ENCODE measurements at places on chromosomes 1 and 21. TPM values are rescaled to one million over a fixed set of nuclear protein-coding genes. Genes with fewer than 3 reads are reported as not detected.

- no peaks in the 10 kb centered on the region for H3K36me3 ChIP-seq
- H3K27me3 ChIP-seq = no peaks in the 10 kb centered on the region
- H3K4me3 ChIP-seq = no peak overlapping the region
- no peaks in the 10 kb centered on the region for H3K4me1 ChIP-seq
- no peak for DNase-seq
Measured at GRCh38 chr1:61570191-61570590, 154.8 kb downstream of the TM2D1 start.

DNA sequence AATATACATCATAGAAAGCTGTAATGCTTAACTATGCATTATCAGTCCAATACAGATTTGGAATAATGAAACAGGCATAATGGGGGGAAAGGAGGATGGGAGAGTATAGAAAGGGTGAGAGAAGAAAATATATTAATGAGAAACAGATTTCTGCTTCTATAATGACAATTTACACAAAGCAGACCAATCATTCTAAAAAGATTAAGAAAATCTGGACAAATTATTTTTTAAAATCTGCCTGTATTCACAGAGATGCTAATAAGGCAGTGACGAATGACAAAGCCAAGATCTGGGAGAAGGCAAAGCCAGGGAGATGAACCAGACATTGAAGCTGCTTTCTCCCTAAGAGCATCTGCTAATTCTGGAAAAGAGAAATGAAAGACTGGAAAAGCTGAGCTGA lies 50.0 kb downstream of the SPATA6 start:
- H3K4me1 ChIP-seq = no peaks in the 10 kb centered on the region
- no peak for DNase-seq
- H3K27me3 ChIP-seq = no peaks in the 10 kb centered on the region
- no peak overlapping the region for H3K27ac ChIP-seq
- no peak overlapping the region for H3K4me3 ChIP-seq
- no peaks in the 10 kb centered on the region for H3K36me3 ChIP-seq

- H3K27ac ChIP-seq = no peak overlapping the region
- H3K27me3 ChIP-seq = no peaks in the 10 kb centered on the region
- H3K4me3 ChIP-seq = no peak overlapping the region
Measured at GRCh38 chr1:49187056-49187455, 410.4 kb upstream of the BEND5 start.

DNA sequence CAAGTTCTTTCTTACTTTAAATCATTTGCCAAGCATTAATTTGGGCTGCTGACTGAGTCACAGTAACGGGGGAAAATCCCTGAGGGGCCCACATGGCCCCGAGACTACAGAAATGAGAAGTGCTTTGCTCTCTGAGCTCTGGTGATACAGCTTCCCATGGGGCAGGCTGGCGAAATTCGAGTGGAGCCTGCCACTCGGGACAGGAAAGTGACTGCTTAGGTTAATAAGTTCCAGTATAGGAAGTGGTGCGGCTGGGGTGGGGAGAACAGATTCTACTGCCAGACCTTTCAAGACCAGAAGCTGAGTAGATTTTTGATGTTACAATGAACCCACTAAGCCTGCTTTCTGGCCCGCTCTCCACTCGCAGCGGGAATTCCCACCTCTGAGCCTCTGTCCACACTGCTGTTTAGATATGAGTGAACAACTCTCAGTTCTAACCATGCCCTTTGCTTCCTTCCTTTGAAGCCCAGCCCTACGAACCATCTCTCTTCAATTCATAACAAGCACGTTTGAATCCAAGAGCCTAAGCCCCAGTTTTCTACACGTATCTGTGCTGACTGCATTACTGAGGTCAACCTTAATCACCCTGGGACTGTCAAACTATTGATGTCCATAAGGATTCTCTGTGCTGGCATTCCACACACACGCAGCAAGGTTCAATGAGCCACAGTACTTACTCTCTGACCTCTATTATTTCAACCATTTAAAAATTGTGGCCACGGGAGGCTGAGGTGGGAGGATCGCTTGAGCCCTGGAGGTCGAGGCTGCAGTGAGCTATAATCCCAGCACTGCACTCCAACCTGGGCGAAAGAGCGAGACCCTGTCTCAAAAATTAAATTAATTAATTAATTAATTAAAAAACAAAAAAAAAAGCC lies 9.6 kb downstream of the ZBTB17 start:
- DNase-seq = no peak
- no peak overlapping the region for H3K4me3 ChIP-seq
- H3K36me3 ChIP-seq = no peaks in the 10 kb centered on the region

DNA sequence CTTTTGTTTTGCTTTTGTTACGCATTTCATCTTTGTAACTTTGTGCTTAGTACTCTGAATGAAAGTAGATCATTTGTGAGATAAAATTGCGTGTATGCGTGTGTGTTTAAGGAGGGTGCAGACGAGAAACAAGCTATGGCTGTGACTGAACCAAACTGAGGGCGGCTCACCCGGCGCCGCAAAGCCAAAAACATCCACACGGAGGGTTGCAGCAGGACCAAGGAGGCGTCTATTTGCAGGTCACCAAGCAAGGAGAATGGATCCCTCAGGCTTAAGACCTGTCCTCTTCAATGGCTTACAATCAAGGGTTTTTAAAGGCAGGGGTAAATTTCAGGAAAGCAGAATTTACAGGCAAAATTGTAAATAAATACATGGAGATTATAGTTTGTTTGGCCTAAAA lies 12.8 kb downstream of the GCSAML start:
- no peak overlapping the region for H3K4me3 ChIP-seq
- no peaks in the 10 kb centered on the region for H3K4me1 ChIP-seq
- no peaks in the 10 kb centered on the region for H3K36me3 ChIP-seq
- H3K27ac ChIP-seq = no peak overlapping the region
- no peaks in the 10 kb centered on the region for H3K27me3 ChIP-seq
- DNase-seq = no peak

- no peak overlapping the region for H3K4me3 ChIP-seq
- H3K27me3 ChIP-seq = no peaks in the 10 kb centered on the region
- DNase-seq = no peak
- H3K36me3 ChIP-seq = no peaks in the 10 kb centered on the region
- H3K27ac ChIP-seq = no peak overlapping the region
Measured at GRCh38 chr1:29414086-29414485, 177.8 kb downstream of the PTPRU start.

GRCh38 chr1:90393025-90393424 lies 324.1 kb downstream of the BARHL2 start:
- no peaks in the 10 kb centered on the region for H3K4me1 ChIP-seq
- no peaks in the 10 kb centered on the region for H3K27me3 ChIP-seq
- no peaks in the 10 kb centered on the region for H3K36me3 ChIP-seq
- no peak overlapping the region for H3K4me3 ChIP-seq
- H3K27ac ChIP-seq = no peak overlapping the region

- no peak overlapping the region for H3K4me3 ChIP-seq
- H3K27ac ChIP-seq = no peak overlapping the region
- H3K27me3 ChIP-seq = no peaks in the 10 kb centered on the region
- DNase-seq = no peak
- no peaks in the 10 kb centered on the region for H3K4me1 ChIP-seq
Measured at GRCh38 chr1:176885751-176886150, 278.8 kb downstream of the ASTN1 start.

- no peaks in the 10 kb centered on the region for H3K36me3 ChIP-seq
- no peak for DNase-seq
- peaks cover 7% of the 10 kb centered on the region for H3K4me1 ChIP-seq
- H3K27me3 ChIP-seq = no peaks in the 10 kb centered on the region
- no peak overlapping the region for H3K27ac ChIP-seq
Measured at GRCh38 chr1:60870269-60870865, 212.0 kb upstream of the NFIA start.

- no peaks in the 10 kb centered on the region for H3K4me1 ChIP-seq
- no peak for DNase-seq
- H3K4me3 ChIP-seq = no peak overlapping the region
Measured at GRCh38 chr1:59682396-59683080, 132.2 kb upstream of the HOOK1 start.

DNA sequence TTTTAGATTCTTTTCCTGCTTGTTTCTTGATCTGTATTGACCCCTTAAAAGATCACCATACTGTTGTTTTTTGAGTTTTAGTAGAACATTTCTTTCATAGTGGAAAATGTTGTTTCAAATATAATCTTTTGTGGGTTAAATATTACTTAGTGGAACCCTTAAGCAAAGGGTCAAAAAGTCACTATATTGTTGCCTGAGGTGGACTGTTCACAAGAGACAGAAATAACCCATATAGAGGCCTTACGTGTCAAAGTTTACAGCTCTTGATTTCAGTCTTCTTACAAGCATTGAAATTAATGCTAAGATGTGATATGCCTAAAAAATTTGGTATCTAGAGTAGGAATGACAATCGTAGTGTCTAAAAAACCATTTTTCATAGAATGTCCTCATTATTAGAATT lies 6.3 kb downstream of the DNAJB4 start:
- no peaks in the 10 kb centered on the region for H3K27me3 ChIP-seq
- peaks cover 41% of the 10 kb centered on the region for H3K4me1 ChIP-seq
- H3K27ac ChIP-seq = peak overlapping the region; percentile 23

GRCh38 chr1:224541072-224541790 lies 74.9 kb upstream of the CNIH3 start:
- no peaks in the 10 kb centered on the region for H3K27me3 ChIP-seq
- no peak overlapping the region for H3K4me3 ChIP-seq
- H3K36me3 ChIP-seq = no peaks in the 10 kb centered on the region
- DNase-seq = no peak
- H3K27ac ChIP-seq = no peak overlapping the region
- no peaks in the 10 kb centered on the region for H3K4me1 ChIP-seq

SPATA6 gene
- total RNA-seq = 6.2 TPM

RNF186 gene
- total RNA-seq = not detected

NBL1 gene
- 19.5 TPM for total RNA-seq

VWA1 gene
- 15.2 TPM for total RNA-seq

COL8A2 gene
- total RNA-seq = 3.5 TPM

LEPR gene
- total RNA-seq = 10.8 TPM

TESK2 gene
- total RNA-seq = 2.8 TPM

HHAT gene
- 1.6 TPM for total RNA-seq

PGLYRP4 gene
- not detected for total RNA-seq

MLLT11 gene
- total RNA-seq = 3.5 TPM

CR1 gene
- total RNA-seq = 1.8 TPM
